ENCODE measurements at places on chromosomes 2 and 18.
A peak's percentile ranks its signal among the peaks of the same experiment; 100 is the strongest.

- no peak for DNase-seq
Measured at GRCh38 chr2:232085164-232085563, 123.7 kb downstream of the DIS3L2 start.

- DNase-seq = no peak
Measured at GRCh38 chr2:167832868-167833287, 414.5 kb downstream of the STK39 start.

- peak; percentile 82 for DNase-seq
Measured at GRCh38 chr2:240435457-240435947, at the start of gene GPC1. TSS of gene GPC1 (plus strand) at chr2:240435663. CDS start at chr2:240435919, 256 bp downstream.

GRCh38 chr2:105369777-105370690 is 28.8 kb downstream of the FHL2 start:
- DNase-seq = peak; percentile 80

GRCh38 chr2:176237456-176237855 is 31.8 kb upstream of the MTX2 start:
- DNase-seq = no peak

Data from EL (cell line).